ENCODE measurements at places on chromosomes 6 and 20. TPM values are rescaled to one million over a fixed set of nuclear protein-coding genes. Genes with fewer than 3 reads are reported as not detected.

DNA sequence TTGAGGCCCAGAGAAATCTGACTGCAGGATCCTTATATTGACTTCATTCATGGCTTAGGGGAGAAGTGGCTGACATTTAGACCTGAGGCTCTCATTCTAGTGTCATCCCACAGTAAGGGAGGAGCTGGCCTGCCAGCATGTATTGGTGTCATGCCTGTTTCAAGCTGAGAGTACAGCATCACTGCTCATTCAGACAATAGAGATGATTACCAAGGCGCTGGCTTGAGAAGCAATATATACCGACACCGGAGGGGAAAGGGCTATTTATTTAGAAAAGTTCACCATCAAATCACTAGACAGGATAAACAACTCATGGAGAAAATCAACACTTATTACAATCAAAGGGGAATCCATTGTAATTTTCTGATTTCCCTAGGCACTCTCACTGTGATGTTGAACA, 84.4 kb upstream of the HDAC2 start:
- no peak for DNase-seq

DNA sequence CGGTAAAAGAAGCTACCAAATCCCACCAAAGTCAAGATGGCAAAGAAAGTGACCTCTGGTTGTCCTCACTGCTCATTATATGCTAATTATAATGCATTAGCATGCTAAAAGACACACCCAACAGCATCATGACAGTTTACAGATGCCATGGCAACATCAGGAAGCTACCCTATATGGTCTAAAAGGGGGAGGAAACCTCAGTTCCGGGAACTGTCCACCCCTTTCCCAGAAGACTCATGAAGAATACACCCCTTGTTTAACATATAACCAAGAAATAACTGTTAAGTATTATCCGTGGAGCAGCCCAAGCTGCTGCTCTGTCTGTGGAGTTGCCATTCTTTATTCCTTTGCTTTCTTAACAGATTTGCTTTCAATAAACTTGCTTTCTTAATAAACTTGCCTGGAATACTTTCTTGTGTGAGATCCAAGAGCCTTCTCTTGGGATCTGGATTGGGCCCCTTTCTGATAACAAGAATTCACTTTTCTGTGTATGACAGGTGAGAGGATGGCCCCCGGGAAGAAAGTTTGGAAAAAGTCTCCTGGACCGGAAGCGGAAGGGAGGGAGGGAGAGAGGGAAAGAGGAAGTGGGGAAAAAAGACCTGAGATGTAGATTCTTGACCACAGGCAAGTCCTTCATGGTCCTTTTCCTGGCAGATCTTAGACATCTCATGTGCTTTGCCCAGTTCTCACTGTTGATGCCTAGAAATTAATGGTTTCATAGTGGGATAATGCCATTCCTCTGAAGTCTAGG, 146.7 kb upstream of the ID4 start:
- DNase-seq, result no peak

GRCh38 chr6:134267917-134268361, 50.0 kb downstream of the SGK1 start:
- DNase-seq, result peak; percentile 19

DNA sequence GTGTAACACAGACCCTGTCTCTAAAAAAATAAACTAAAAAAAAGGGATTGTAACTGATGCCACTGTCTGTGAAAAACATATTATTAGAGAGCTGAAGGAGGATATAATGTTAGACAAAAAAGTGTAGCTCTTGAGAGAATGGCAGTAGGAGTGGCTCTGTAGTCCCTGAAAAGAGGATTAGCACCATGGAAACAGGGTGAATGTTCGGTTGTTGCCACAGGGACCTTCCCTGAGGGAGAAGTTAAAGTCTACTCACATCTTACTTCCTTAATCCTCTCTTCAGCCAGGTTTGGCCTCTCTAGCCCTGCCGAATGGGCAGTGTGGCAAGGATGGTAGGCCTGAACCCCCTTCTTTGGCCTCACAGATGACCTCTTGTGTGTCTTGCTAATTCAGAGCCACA, 12.1 kb downstream of the SCAND1 start:
- DNase-seq, result no peak

SLC22A3 gene
- total RNA-seq, result 0.18 TPM

DZANK1 gene
- 4.2 TPM for total RNA-seq

All from endothelial cell (in vitro differentiated cells).